ENCODE measurements at places on chromosomes 2 and 18.
A peak's percentile ranks its signal among the peaks of the same experiment; 100 is the strongest.

DNA sequence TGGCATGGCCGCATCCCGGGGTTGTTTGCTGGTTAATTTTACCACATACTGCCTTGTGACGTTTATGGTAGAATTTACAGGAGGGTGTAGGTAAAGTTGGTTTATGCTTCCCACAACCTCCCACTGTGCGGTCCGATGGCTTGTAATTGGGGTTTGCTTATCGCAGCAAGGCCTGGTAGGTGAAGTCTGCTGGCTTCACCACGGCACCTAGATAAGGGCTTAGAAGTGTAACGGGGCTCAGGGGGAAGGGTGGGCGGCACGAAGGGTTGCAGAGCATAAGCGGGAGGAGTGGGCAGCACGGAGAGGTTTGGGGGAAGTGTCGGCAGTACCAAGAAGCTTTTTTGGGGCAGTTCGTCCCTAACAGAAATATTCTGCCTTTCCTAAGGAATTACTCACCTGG lies 39.0 kb upstream of the TMEM131 start:
- DNase-seq = no peak

DNA sequence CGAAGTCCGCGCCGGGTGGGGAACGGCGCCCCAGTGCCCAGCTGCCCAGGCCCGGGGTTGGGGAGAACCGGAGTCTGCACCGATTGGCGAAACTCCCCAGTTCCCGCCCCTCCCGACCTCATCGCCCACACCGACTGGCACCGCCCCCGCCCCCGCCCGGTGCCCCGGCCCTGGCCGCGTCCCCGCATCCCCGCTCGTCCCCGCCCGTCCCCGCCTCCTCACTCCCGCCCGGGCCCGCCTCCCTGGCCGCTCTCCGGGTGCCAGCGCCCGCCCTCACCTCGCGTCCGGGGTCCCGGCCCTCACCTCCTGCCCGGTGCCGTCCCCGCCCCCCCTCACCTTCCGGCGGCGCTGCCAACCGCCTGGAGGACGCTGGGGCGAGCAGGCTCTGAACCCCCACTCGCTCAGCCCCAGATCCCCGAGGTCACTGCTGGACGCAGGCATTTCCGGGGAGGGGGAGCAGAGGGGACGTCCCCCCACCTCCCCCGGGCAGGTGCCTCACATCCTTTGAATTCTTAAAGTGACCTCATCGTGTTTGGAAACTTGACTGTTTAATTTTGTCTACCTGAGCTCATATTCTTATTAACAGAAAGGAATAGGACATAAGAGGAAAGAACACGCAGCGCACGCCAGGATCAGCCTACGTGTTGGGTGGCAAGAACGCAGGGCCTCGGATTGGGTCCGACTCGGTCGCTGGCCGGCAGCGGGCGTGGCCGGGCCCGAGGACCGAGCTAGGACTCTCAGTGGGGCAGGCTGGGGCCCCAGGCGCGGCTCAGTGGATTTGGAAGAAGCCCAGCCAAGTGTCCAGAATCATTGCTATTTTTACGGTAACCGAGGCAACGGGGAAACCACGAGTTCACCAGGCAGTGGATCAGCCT lies at the start of gene FAM110C:
Gene FAM110C, minus strand, starts transcription at position 35 of the 875 bp plus-strand sequence. CDS start 120 bp downstream, outside the sequence.
- DNase-seq = peak; percentile 19

- DNase-seq = no peak
These were observed 81.3 kb downstream of the CLHC1 start for GRCh38 chr2:55150834-55151233.

- no peak for DNase-seq
These were observed 272.7 kb upstream of the FSHR start for GRCh38 chr2:49426996-49427395.

DNA sequence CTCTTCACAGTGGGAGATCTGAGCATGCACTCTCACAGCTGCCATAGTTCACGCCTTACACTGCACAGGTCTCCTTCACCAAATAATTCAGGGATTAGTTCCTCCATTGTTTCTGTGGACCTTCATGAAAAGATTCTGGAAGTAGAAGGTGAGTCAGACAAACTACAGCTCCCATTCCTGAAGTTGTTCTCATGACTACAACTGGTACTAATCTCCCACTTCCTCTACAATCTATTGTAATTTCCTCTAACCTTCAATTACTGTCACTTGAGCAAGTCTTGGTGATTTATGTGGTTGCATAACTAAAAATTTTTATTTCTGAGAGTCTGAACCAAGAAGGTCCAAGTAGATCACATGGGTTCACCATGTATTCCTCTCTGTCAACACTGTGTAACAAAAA lies 128.7 kb downstream of the XIRP2 start:
- no peak for DNase-seq

DNA sequence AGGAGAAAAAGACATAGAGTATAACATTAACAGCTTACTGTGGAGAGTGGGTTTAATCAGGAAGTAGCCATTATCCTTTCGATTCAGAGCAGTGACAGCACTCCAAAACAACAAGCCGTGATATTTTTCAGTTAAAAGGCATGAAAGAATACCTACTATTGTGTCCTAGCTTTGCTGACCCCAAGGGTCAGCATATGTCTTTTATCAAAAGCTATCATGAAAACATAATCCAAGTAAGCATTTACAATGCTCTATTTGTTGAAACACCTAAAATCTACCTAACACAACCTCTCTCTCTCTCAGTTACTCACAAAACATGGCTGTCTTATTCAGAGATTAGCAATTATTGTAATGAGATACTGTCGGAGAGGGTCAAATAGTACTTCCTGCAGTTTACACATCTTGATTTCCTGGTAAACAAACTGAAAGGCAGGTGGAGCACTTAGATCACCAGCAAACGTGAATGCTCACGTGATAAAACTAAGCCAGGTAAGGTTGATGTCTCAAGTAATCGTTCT lies 100.0 kb downstream of the BAZ2B start:
- no peak for DNase-seq

- DNase-seq = no peak
These were observed 1953.4 kb upstream of the LRRTM1 start for GRCh38 chr2:82257796-82258555.

DNA sequence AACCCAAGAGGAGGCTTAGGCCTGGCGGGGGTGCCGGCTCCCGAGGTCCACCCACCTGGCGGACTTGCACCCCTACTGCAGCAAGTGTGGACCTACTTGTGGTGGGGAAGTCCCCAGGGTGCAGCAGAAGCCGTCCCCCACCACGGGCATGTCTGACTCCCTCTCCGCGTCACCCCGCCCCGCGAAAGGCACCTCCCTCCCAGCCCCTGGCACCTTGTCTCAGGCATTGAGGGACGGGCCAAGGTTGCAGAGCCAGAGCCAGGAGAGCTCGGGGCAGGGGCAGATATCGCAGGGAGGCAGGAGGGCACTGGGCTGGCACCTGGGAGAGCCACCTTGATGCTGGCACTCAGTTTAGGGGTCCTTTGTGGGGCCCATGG lies 19.0 kb downstream of the CROCC2 start:
- no peak for DNase-seq

DNA sequence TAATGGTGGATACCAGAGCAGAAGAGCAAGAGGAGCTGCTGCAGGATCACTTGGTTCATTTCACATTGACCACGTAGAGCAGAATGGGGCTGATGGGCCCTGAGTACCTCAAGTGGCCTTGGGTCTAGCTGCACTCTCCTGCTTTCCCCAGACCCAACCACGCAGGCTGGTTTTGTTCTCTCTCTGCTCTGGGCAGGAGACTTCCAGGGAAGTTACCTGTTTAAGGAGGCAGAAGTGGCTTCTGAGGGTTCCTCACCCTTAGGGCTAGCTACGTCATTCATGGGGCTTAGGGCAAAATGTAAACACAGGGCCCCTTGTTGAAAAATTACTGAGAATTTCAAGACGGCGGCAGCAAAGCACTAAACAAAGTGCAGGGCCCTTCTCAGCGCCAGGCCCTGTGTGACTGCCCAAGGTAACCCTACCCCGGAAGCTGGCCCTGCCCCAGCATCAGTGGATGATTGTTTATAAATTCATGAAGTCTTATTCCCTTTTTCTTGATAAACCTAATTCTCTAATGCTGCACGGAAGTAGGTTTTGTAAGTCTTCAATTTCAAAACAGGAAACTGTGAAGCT lies 75.9 kb downstream of the TMEM182 start:
- no peak for DNase-seq

DNA sequence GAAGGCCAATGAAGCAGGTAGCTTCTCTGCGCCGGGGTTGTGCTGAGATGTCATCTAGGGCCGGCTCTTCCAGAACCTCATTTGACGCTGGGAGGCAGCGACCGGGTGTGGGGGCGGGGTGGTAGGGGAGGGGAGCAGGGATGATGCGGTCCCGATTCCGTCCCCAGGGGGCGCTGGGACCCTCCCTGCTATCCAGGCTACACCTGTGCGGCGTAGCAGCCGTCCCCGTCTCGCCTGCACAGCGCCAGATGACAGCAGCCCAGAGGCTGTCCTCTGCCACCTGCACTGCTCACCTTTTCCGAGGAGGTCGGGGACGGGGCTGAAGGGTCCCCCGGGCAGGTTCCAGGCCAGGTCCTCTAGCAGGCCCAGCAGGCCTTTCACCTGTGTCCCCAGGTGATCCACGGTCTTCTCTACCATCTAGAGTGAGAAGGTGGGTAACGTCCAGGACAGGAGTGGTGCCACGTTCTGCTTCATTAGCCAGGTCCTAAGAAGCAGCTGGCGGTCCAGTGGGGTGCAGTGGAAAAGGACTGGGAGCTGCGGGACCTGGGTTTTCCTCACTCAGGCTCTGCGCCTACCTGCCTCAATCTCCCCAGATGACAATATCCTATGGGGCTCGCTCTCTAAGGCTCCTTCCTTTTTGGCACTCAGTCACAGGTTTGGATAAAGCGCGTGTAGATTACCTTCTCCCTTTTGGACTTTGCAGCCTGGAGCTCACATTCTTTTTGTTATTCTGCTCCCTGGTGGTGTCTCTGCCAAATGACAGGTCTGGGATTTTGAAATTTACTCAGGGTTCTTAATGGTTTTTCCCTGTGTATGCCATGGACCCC lies 56.0 kb upstream of the RAB6C start:
- no peak for DNase-seq

DNA sequence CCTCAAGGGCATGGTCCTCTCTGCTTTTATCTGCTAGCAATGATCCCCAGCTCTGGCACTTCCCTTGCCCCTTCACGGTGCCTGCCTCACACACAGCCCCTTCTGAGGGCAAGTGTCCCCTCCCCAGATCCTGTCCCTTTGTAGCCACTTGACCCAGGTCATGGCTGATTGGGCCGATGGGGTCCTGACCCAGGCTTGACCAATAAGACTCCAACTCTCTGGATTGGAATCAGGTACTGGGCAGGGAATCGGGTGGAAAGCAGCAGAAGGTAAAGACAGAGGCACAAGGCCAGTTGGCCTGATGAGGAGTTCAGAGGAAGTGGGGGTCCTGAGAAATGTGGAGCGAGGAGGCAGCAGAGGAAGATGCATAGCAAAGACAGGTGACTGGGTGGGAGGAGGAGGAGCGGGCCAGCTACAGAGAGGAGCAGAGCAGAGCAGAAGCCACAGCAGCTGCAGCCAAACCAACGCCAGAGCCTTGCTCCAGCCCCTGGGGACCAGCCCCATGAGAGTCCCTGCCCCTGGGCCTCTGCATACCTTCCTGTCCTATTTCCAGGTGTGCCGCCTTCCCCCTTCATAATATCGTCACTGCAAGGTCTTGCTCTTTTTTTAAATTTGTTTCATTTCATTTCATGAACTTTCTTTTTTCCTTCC lies 39.1 kb downstream of the CAPN13 start:
- DNase-seq = no peak

GRCh38 chr2:165594231-165594934 lies 124.9 kb downstream of the CSRNP3 start:
- DNase-seq = no peak

DNA sequence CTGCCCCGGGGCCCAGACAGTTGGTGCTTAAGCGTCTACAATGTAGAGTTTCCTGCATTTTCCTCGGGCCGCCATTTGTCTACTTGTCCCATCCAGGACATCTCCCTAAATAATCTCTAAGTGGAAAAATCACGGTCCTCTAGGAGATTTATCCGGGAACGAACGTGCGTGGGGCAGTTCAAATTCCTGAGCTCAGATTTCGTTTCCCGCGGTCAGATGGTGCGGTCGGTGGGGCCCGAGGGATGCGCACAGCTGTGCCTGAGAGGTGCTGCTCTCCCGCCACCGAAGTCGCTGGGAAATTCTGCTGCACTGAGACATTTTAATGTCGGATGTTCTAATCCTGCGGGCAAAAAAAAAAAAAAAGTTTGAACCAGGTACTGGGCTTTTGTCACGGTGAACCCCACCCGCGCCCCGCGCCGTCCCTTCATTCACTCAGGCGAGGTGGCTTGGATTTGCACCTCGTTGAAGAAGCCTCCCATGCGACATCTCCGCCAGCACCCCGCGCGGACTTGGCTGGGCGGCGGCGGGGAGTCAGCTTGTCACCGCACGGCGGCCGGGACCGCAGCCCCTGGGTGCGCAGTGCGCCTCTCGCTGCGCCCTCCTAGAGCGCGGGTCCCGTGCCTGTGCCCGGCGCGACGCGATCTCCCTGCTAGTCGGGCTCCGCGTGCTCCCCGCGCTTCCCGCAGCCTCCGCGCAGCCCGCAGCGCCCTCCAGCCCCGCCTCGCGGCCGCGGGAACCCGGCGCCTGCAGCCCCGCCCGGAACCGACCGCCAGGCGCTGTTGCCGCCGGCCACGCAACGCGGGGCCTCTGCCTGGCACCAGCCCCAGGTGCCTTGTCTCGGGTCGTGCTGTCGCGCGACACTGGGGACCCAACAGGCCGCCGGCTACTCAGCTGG lies 191.9 kb upstream of the TCF4 start:
- DNase-seq = no peak

DNA sequence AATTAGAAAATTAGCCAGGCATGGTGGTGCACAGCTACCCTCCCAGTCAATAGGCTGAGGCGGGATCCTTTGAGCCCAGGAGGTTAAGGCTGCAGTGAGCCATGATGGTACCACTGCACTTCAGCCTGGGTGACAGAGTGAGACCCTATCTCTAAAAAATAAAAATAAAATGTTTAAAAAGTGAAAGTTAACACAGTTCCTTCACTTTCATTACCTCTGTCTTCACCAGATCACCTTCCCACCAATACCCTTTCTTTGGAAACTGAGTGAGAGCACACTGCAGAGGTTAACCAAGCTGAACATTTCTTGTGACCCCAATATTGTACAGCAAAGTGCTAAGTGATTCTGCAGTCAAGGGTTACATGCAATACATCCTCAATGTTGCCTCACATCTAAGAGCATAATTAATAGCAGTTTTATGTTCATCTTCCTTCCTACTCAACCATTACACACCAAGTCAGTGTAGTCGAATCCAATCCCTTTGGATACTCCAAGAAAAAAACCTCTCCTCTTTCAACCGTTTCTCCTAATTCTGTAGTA lies 1.7 kb downstream of the L3MBTL4 start:
- no peak for DNase-seq

- no peak for DNase-seq
These were observed 143.1 kb downstream of the DNER start for GRCh38 chr2:229571243-229571642.

DNA sequence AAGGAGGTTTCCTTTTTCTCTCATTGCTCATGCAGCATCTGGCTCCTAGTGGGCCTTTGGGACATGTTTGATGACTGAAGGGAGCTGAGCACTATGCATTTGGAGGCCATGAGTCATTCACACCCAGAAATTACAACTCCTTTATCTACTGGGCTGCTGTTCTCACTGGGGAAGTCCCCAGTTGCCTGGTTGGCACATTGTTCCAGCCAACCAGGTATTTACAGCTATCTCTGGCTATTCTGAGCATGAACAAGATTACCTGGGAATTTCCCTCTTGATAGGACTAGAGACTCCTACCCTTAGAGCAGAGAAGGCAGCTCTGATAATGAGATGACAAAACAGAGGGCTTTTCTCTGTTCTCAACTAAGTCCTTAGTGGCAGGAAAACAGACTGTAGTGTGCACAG lies 206.5 kb downstream of the SETBP1 start:
- DNase-seq = no peak
